ENCODE measurements at places on chromosomes 6 and 20.

DNA sequence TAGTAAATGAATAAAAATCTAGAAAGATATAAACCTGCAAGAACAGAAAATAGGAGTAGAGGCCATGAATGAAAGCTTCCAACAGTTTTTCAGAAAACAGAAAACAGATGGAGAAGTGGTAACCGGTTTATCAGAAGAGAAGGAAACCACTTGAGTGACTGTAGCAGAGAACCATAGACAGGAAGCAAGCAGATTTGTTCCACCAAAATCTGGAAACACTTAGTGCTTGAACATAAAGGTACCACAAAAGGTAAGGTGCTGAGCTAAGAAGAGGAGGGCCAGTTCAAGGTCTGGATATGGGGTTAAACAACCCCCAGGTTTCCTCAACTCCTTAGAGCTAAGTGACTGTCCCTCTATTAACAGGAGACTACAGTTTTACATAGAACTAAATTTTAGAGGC, 9.2 kb upstream of the KIAA0319 start:
- DNase-seq, result no peak

GRCh38 chr6:73391675-73392074, 3.0 kb upstream of the DDX43 start:
- DNase-seq, result no peak

DNA sequence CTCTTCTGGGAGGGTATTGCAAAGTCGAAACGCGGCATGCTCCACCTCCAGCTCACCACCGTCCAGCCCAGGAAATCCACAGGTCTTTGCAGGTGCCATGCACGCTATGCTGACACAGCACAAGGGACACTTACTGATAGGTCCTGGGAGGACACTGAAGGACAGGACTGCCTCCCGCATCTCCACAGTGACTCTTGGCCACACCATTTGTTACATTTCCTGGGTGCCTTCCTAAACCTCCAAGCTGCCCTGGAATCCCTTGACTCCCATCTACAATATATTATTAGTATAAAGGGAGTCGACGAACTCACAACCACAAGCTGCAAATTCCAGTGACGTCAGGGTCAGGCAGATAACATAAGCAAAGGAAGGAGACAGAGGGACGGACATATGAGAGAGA, 106.9 kb downstream of the JPH2 start:
- DNase-seq, result no peak

DNA sequence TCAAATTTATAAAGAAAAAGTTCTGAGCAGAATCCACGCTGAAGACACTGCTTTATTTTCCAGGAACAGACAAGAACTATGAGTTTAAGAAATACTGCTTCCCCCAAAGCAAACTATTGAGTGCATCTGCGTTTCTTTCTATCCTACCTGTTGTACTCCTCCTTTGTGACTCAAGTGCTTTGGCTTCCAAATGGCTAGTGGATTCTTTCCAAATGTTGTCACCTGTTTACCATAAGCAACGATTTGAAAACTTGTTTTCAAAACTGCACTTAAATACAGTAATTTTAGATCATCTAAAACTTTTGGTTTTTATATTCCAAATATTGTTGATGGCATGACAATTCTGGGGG, 9.5 kb downstream of the PXDC1 start:
- DNase-seq, result no peak

DNA sequence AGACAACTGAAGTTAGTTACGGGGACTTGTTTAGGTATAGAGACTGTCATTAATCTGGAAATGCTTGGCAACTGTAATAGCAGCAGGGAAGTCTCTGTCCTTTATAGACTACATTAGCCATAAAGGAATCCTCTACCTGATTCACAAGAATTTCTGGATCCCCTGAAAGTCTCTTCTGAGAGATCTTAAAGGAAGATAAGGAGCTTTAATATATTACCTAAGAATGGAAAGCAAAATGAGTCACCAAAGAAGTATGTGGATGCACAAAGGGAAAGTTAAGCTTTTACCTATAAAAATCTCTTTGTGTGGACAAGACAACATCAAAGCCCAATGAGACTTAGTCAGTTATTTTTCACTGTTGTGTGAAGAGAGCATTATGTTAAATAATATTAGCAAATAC, 92.2 kb upstream of the RSPO3 start:
- no peak for DNase-seq

GRCh38 chr6:30399390-30400058, 54.6 kb downstream of the RPP21 start:
- DNase-seq, result no peak

- no peak for DNase-seq
Measured at GRCh38 chr20:60680554-60680953, 571.5 kb upstream of the CDH4 start.

DNA sequence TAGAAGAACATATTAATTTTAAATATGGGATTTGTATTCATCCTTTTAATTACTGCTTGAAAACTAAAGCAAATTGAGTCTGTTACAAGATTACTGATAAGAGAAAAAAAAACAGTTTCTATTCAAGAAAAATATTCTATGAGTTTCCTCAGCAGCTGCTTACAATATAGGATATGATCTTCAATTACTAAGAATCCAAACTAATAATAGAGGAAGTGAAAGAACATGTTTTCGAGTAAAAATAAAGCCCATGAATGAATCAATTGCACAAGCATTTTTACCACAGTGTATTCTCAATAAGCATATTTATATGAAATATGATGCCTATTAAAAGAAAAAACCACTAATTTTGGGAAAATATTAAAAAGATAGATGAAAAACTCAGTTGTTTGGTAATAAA, 63.4 kb downstream of the AHI1 start:
- no peak for DNase-seq

GRCh38 chr6:110776413-110776812, 38.9 kb downstream of the CDK19 start:
- DNase-seq, result no peak

DNA sequence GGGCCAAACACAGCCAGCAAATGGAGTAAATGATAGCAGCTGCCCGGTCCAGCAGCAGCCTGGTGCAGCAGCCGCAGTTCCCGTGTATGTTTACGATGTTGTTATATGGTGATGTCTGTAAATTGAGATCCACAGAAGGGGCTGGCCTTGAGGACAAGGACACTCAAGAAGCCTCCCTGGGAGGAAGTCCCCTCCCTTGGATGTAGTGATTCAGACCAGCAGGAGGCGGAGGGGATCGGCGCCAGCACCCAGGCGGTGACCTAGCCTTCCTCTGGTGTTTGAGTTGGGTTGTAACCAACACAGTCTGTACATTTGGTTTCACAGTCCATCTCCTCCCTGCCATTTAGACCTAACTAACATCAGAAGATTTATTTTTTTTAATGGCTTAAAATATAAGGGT, 187.8 kb downstream of the SYNDIG1 start:
- DNase-seq, result no peak

DNA sequence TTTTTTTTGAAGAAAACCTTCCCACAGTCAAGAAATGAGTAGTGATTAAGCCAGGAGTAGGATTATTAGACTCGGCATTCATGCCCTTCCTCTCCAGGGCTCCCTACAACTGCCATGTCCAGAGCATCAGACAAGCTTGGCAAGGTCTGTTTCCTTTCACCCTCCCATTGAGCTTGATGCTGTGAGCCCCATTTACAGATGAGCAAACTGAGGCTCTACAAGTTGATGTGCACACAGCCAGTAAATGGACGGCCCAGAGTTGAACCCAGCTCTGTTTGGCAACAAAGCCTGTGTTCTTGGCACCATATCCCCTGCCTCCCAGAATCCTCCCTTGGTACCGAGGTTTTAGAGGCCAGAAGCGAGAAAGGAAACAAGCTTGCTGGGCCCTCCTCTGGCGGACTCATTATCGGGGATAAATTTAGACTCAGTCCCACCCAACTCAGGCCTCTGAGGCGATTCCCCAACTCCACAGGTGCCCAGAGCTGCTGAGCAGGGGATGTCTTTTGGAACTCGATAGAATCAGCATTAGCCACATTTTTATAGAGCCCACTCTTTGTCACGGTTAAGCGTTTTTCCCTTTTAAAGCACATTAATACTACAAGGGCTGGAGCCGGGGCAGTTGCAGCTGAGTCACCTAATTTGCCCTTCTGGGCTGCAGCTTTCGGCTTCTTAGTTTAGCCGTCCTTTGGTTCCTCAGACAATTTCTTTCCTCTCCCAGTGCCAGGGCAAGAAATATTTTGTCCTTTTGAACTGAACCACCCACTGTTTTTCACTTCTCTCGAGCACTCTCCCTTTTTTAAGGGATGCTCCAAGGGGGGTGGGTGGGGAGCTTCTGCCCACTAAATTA, 23.0 kb upstream of the NFATC2 start:
- DNase-seq, result no peak

DNA sequence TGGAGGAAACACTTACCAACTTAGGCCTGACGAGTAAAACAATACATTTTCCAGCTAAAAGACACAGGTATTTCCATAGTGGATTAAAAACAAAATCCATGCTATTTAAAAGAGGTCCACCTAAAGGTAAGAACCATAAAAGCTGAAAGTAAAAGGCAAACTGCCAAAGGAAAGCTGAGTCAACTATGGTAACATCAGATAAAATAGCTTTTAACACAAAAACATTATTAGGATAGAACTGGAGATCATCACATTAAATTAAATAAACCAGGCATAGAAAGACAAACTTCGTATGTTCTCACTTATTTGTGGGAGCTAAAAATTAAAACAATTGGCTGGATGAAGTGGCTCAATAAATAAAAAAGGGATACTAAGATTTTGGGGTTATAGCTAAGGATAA, 166.8 kb upstream of the SLC22A16 start:
- DNase-seq, result no peak
